Right lobe of liver (tissue), 6 donors: ENCODE measurements at places on chromosomes 16 and 17.

DNA sequence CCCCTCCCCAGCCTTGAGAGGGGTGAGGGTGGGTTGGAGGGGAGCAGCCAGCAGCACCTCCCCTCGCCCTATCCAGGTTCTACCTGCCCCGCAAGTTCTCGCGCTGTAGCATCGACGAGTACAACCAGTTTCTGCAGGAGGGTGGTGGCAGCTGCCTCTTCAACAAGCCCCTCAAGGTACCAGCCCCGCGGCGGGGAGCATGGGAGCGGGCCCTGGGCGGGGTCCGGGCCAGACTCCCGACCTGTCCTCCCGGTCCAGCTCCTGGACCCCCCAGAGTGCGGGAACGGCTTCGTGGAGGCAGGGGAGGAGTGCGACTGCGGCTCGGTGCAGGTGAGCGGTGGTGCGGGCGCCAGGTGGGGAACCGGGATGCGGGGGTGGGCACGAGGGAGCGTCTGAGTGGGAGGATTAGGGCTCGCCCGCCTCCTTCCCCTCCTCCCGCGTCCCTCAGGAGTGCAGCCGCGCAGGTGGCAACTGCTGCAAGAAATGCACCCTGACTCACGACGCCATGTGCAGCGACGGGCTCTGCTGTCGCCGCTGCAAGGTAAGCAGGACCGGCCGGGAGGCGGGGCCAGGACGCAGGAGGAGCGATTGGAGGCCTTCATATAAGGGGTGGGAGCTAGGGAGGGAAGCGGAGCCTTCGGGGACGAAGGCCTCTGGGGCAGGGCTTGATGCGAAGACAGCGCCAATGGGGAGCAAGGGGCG is 16.5 kb downstream of the ADAM11 start:
- peak; percentile 98 for DNase-seq

GRCh38 chr17:33342025-33342424 is 48.9 kb upstream of the ASIC2 start:
- no peak for DNase-seq

GRCh38 chr17:2048805-2049204 is 6.1 kb upstream of the HIC1 start:
- DNase-seq: no peak

DNA sequence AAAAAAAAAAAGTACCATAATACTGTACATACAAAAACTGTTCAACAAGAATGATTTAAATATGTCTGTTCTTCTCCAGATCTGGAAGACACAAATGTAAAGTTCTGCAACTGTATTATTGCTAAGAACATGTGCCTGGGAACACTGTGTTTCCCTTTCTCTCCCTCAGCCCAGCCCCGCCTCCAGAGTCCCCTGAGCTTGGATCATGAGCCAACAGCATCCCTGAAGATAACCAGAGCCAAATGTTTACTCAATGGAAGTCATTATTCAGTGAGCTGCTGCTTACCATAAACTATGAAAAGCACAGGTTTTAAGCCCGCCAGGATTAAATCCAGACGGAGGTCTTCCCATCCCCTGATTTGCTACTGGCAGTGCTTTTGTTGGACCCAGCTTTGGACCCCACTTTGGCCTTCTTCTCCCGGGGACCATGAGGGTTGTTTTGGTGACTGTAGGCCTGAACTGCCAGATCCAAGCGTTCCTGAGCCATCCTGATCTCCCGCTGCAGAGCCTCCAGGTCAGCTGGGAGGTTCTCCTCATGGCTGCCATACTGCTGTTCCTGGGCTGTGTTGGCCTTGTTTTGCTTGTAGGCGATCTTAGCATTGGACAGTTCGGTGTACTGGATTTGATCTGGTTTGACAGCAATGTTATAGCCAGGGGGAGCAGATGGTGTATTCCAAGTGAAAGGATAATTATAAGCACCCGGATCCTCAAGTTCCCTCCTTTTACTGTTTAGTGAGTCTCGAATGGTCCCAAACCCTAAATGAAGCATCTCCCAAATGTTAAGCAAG is 25.6 kb downstream of the GJC1 start:
- no peak for DNase-seq

- DNase-seq: peak; percentile 7
Observed at GRCh38 chr17:35788477-35789368, 6.7 kb downstream of the MMP28 start.

GRCh38 chr16:565419-566330 is 1.1 kb upstream of the NHLRC4 start:
- no peak for DNase-seq

- DNase-seq: no peak
Observed at GRCh38 chr16:2904922-2905240, 6.8 kb upstream of the FLYWCH1 start.

DNA sequence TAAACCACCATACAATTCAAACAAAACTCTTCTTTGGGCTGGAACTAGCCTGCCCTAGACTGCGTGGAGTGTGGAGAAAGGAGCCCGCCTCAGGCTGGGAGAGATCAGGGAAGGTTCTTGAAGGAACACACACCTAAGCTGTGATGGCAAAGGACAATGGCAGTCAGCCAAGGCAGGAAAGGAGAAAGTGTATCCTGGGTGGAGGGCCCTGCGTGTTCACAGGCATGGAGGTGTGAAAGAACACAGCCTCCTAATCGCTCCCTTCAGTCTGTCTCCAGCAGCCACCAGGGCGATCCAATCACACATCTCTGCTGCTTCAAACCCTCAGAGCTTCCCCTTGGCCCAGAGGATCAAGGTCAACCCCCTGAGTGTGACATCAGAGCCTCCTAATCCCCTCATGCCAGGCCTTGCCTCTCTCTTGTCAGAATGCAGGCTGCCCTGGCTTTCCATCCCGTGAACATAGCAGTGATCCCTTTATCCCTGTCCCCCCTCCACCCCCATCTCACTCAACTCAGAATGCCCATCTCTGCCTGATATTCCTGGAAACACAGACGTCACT is 173.0 kb downstream of the KATNIP start:
- DNase-seq: no peak

DNA sequence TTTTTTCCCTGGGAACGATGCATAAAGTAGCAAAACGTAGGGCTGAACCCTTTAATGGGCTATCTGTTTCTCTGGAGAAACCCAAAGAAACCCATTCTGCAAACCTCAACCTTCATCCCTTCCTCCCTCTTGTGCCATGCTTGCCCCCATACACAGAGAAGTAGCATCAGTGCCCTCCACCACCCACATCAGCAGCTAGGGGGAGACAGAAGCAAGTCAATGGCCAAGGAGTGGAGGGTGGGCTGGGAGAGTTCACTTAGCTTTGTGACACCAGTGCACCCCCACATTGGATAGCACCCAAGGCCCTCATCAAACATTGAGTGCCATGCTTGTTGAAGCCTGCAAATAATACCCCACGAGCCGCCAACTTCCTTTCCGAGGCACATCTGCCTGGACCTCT is 282.4 kb downstream of the ABCC12 start:
- DNase-seq: no peak

DNA sequence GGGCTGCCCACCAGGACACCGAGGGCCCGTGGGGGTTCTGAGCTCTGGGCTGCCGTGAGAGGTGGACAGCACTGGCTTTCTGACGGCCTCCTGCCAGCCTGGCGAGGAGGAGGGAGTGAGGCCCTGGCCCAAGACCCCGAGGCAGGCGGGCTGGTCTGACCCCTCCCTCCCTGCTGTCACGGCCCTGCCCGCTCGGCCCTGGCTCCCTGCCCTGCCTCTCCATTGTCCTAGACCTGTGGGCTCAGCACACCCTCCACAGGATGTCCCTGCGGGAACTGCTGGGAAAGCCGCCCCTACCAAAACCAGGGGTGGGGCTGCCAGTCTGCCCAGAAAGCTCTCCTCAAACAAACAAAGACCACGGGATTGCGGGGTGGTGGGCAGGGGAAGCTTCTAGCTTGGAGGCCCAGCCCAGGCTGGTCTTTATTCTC is 20.7 kb downstream of the SPNS2 start:
- DNase-seq: peak; percentile 75

- no peak for DNase-seq
Observed at GRCh38 chr16:86605950-86606349, 27.6 kb downstream of the FOXL1 start.

GRCh38 chr17:56913353-56913866 is 439 bp downstream of the TRIM25 start:
- DNase-seq: no peak

GRCh38 chr17:81570964-81571363 is 18.8 kb upstream of the FAAP100 start:
- DNase-seq: no peak

GRCh38 chr16:85378145-85379040 is 234.7 kb upstream of the GSE1 start:
- no peak for DNase-seq

GRCh38 chr17:5770441-5771270 is 186.3 kb upstream of the NLRP1 start:
- DNase-seq: no peak

- DNase-seq: no peak
Observed at GRCh38 chr16:78552106-78552675, 452.7 kb downstream of the WWOX start.

- DNase-seq: no peak
Observed at GRCh38 chr16:56709443-56710040, 20.4 kb upstream of the NUP93 start.

- no peak for DNase-seq
Observed at GRCh38 chr17:726271-726919, 6.0 kb upstream of the TLCD3A start.

DNA sequence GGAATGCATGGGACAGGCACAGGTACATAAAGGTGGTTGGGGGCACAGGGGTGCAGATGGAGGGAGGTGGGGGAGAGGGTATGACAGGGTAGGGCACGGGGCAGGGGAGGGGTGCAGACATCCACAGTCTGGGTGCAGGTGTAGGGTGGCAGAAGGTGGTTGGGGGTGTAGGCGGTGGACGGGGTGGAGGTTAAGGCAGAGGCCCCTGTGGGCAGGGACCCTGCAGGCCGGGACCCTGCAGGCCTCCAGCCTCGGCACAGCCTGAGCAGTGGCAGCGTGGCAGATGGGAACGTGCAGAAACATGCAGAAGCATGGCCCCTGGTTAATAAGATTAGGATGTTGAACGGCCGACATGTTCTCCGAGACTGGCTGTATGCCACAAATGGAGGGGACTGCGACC is 115.2 kb downstream of the RBFOX3 start:
- no peak for DNase-seq

GRCh38 chr16:80899809-80900592 is 95.6 kb upstream of the CDYL2 start:
- DNase-seq: peak; percentile 89

DNA sequence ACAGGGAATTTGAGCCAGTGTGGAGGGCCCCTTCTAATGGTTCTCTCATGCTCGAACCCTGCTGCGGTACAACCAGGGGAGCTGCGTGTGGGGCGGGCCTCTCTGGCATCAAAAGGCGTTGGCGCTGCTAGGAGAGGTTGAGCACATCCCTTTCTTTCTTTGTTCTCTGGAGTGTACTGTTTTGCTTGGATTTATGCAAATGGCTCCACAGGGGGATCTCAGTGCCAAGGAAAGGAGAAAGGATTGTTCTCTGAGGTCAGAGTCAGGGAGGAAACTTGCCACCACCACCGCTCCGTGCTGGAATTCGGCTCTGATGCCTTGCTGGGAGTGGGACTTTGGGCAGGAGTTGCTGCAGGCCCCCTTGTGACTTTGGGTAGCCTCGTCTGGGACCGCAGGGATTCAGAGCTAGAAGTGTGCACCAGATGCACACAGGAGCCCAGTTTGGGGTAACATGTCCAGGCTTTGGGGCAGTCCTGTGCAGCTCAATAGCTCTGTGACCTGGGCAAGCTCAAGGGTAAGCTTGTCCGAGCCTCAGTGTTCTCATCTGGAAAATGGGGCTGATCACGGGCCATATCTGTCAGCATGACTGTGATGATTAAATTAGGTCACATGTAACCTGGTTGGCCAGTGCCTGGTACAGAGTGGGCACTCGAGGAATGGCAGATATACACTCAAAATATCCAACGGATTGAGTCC is 353.0 kb upstream of the EEF2KMT start:
- no peak for DNase-seq

DNA sequence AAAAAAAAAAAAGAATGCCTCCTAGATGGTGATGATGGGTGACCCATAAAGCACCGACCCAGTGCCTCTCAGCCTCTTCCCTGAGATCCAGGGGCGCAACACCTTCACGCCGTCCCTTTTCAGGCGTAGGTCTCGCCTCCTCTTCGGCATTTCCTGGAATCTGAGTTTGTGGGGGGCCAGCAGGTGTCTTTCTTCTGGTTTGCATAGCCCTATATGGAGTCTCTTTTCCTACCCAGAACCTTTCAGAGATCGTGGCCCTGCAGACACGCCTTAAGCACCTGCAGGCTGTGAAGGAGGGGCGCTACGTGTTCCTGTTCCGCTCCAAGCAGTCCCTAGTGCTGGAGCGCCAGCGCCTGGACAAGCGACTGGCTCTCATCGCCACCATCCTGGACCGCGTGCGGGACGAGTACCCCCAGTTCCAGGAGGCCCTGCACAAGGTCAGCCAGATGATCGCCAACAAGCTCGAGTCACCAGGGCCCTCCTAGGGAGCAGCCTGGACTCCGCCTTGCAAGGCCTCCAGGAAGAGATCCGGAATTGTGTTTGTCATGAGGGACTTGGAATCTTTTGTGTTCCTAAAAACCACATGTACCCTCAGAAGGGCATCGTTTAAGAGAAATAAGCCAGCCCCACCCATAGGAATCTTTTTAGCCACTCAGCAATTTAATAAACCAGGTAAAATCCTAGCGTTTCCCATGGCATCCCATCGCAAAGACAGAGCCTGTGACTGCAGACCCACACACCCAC is 1.9 kb upstream of the GAA start:
- no peak for DNase-seq

GRCh38 chr16:63945806-63946205 is 1176.1 kb downstream of the CDH11 start:
- no peak for DNase-seq

DNA sequence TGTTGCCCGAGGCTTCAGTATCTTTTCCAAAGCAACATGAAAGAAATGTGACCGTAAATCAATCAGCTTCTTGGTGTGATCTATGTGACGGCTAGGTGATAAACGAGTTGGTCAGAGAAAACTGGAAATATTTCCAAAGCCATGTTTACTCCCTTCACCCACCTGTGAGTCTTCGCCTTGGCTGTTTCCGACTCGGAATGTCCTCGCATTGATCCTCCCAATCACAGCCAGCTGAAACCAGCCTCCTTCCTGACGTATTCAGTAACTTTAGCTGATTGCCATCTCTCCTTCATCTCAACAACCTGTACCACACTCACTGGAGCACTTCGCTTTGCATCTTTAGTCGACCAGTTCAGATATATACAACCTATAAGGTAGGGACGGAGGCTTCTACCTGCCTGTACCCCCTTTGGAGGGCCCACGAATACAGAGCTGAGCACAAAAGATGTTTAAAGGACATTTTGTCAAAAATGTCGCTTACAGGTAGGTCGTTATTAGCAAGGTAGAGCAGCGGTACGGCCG is 705 bp downstream of the KRABD2 start:
- no peak for DNase-seq
